T-helper 1 cell (primary cell): ENCODE measurements at places on chromosomes 2 and 18.

DNA sequence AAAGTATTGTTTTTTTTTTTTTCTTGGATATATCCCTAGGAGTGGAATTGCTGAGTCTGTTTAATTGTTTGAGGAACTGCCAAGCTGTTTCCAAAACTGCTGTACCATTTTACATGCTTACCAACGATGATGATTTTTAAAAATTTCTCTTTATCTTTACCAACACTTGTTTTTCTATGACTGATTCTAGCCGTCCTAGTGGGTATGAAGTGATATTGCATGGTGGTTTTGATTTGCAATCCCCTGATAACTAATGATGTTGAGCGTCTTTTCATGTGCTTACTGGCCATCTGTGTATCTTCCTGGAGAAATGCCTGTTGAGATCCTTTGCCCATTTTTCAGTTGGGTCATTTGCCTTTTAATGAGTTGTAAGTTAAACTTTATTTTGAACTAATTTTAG lies 8.8 kb upstream of the AOX1 start:
- no peak for DNase-seq

DNA sequence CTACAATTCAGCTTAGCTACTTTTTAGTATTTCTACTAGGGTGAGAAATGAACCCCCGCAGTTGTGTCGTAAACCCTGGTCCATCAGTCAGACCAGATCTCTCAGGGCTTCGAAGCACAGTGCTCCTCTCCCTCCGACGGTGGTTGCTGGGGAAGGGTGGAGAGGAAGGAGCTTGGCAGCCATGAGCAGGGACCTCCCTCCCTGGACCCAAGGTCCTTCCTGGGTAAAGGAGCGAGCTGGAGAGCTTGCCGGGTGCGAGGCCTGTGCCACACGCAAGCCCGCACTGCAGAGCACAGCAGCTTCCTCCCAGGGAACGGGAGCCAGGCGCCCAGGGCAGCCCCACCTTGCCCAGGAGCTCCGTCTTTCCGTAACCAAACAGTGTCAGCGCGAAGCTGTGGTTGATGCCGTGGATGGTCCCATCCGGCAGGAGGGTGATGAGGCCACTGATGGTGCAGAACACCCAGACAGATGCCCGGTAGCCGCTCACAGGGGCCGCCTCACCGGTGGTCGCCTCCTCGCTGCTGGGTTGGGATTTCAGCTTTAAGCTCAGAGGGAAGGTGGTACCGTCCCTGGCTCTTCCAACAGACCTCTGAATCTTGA lies 12.5 kb downstream of the PASK start:
- DNase-seq: no peak

DNA sequence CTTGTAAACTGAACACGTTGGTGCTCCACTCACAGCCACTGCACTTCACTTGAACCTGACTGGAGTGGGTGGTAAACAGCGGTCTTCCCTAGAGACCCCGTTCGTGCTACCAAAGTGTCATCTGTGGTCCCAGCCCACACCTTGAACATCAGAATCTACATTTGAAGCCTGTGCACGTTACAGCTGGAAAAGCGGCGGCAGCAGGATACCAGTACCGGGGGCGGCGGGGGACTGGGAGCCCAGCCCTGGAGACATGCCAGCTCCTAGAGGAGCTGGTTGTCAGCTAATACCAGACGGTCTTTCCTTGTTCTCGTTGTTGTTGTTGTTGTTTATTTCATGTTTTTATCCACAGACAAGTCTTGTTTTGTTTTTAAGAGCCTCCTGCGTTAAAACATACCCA lies 156.7 kb downstream of the WDSUB1 start:
- no peak for DNase-seq

- peak; percentile 40 for DNase-seq
Measured at GRCh38 chr2:197707316-197708213, 2.4 kb downstream of the MARS2 start.

DNA sequence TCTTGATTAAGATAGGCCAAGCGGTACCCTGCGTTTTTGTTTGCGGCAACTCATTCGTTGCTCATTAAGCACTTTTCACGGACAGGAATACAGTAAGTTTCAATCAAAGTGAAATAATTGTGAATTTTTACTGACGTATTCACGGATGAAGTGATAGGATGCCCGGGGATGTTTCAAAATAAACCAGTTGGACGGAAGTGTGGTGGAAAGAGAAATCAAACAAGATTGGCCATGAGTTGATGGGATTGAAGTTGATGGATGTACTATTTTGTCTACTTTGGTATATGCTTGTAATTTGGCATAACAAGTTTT lies 481 bp downstream of the TMEM177 start:
- no peak for DNase-seq

- no peak for DNase-seq
Measured at GRCh38 chr18:22499421-22499820, 81.7 kb upstream of the CTAGE1 start.

DNA sequence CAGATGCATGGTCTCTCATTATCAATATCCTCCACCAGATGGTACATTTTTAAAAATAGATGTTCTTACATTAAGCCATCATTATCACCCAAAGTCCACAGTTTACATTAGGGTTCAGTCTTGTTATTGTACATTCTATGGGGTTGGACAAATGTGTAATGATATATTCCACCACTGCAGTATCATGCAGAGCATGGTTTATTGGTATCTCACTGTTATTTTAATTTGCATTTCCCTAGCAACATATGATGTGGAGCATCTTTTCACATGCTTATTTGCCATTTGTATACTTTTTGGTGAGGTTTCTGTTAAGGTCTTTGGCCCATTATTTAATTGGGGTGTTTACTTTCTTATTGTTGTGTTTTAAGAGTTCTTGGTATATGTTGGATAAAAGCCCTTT lies 95.7 kb downstream of the PTH2R start:
- DNase-seq: no peak

DNA sequence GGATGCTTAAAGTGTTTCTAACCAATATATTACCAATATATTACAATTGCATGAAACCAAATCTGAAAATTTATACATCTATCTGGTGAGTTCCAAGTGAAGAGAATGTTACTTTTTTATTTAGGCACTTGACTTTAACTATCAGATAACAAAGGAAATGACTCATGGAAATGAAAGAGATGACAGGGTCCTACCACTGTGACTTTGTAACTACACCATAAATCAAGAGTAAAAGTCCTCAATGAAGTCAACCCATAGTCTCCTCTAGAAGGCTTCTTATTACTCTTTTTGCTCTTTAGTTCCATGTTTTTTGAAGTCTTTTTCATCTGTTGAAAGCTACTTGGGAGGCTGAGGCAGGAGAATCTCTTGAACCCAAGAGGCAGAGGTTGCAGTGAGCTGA lies 545.0 kb upstream of the PIK3C3 start:
- DNase-seq: no peak

- DNase-seq: no peak
Measured at GRCh38 chr18:58251416-58251815, 207.4 kb downstream of the NEDD4L start.

DNA sequence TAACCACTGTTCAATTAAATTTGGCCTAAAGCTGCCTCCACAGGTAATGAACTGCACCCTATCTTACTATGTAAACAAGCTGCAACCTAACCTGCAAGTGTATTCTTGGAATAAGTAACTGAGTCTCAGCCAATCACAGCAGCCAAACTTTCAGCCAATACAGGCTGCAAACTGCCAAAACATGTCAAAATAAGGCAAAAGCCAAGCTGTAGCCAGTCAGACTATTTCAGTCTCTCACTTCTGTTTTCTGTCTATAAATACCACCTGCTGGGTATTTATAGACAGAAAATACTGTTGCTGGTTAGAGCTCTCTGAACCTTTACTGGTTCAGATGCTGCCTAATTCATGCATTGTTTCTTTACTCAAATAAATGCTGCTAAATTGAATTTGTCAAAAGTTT lies 14.3 kb downstream of the C2orf76 start:
- no peak for DNase-seq

- DNase-seq: no peak
Measured at GRCh38 chr18:9196568-9196967, 60.0 kb downstream of the ANKRD12 start.

- DNase-seq: no peak
Measured at GRCh38 chr2:196328088-196328680, 156.8 kb upstream of the STK17B start.

DNA sequence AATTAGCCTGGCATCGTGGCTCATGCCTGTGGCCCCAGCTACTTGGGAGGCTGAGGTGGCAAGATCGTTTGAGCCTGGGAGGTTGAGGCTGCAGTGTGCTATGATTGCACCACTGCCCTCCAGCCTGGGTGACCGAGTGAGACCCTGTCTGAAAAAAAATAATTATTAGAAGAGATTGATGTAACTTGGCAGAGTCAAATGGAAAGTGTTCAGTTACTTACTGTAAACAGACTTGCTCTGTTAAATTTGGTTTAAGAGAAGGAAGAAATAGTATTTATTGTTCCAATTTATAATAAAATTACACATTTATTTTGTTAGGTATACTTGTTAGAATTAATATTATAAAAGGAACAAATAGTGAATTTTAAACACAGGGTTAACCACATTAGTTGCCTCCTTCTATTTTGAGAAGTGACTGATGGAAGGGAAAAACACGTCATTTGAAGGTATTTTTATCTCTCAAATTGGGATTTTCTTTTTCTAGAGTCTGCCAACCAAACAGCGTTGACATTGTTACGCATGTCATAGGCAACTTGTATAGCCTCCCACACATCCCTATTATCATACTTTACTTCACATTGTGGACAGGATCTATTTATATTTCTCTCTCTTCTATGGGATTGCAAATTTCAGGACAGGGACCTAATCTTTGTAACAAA lies 118.8 kb upstream of the B3GNT2 start:
- DNase-seq: no peak

DNA sequence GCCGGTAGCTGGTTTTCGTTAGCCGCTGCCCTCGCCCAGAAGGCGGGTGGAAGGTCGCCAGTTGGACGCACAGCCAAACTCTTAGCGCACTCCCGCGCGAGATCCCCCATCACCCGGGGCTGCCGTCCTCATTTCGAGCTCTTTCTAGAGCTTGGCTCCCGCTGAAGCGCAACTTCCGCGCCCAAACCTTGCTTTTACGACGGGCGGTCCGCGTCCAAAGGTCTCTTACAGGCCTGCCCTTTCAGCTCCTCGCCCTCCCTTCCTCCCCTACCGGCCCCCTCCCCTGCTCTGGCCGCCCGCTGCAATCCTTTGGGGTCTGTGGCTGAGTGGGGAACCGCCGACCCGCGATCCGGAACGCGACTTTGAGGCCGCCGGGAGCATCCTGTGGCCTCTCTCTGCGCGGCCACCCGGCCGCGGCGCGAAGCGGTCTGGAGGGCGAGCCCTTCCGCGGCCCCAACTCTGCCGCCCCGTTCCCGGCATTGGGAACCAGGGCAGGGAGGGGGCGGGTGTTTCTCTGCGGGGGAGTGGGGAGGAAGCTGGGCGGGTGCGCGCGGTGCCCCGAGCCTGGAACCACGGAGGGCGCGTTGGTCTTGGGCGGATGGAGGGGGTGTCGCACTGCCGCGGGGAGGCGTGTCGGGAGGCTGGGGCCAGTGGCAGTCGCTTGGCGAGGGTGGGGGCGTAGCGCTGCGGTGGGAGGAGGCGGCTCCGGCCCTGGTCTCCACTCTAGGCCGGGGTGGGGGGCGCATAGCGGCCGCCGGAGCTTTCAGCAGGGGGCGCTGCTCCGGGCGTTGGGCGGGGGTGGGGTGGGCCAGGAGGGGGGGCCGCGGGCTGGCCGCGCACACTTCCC lies at the start of gene GDF7:
Gene GDF7, plus strand, starts transcription at position 841 of the 847 bp plus-strand sequence. CDS start 96 bp downstream, outside the sequence.
- no peak for DNase-seq

DNA sequence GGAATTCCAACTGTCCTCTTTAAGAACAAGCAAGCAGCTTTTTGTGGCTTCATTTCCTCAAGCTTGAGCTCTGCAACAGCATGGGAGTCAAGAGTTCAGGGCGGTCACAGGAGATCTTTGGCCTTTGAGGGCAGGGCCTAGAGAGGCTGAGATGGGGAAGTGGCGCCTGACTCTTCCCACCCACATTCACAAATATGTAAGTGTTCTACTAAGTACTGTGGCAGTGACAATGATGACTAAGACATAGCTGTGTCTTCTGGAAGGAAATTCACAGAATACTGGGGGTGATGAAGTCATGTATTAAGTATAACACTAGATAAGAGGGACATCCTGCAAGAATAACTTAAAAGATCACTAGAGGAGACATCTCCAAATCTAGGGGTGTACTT lies 15.0 kb downstream of the RND3 start:
- DNase-seq: no peak

DNA sequence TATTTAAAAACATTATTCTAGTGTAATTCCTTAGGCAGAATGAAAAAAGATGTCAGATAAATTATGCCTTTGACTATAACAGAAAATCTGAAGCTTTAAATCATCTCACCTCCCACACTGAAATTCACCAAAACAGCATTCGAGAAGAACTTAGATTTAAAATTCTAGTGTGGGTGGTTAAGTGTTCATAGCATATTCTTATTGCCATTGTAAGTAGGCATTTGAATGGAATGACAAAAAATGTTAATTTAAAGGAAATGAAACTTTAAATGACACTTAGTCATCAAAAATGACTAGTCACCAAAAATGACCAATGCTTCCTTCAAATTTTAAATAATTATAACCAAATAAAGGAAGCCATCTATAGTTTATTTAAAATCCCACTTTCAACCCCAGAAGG lies 7.0 kb upstream of the ZNF407 start:
- no peak for DNase-seq

DNA sequence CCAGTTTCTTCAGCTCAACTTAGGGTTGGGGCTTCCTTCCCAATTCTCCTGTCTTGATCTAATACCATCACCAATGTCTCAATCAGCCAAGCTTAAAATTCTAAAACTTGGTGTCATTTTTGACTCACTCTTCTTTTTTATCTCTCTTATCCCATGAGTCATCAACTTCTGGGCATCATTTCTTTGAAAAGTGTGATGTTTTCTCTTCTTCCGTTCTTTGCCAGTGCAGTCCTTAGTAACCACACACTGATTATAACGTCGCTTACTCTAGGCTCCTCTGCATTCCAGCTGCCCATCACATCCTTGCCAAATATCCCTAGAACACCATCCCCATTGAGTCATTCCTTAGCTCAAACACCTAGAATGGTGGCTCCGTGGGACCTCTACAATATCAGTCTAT lies 27.4 kb upstream of the MRO start:
- no peak for DNase-seq

DNA sequence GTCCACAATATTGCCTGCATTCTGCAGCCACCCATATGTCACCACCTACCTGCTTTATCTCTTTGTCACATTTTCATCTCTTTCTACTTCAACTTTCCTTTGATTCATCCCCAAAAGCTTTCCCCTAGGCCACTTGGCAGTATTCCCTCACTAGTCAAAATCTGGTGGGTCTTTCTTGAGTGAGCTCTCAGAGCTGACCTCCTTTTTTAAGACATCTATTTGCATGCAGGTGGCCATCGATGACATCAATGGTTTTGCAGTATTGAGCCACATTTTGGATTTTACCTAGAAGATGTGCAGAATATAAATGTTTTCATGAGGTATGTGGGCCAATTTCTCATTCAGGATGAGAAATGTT lies 133.4 kb upstream of the REG3A start:
- DNase-seq: no peak
